Activated T-cell treated with anti-CD3 and anti-CD28 coated beads, Interleukin-2, amount 50 U/mL, for 24 hours (primary cell): ENCODE measurements at places on chromosomes 3 and 15.

- no peak for DNase-seq
Observed at GRCh38 chr3:107684431-107684925, 161.7 kb downstream of the BBX start.

- DNase-seq: no peak
Observed at GRCh38 chr3:185381320-185382058, 18.6 kb downstream of the MAP3K13 start.

DNA sequence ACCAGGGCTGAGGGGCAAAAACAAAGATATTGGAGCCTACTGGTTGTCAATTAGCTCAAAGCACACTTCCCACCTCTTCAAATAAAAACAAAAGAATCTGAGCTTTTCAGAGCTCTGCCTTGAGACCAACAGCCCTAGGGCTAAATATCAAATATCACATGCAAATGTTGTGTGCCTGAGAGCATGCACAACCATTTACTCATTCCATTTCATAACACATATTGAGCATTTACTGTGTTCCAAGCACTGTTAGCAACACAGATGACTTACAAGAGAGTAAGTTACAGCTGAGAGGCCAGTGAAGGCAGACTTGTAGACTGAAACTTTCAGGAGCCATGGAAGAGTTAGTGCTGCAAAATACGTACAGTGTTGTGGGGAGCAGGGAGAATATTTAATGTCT, 222.4 kb downstream of the CPNE4 start:
- DNase-seq: no peak

DNA sequence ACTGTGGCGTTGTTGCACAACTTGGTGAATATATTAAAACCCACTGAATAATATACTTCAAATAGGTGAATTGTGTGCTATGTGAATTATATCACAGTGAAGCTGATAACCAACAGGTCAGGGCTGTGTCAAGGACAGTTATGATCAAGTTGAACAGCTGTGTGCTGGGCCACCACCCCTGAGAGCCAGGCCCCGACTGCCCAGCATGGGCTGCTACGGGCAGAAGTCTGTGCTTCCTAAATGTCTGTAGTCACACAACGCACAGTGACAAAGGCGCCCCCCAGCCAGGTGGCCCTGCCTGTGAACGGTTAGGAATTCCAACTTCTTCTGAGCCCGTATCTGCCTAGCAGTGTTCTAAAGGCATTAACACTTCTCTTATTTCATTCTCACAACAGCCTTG, 32.8 kb downstream of the TKT start:
- no peak for DNase-seq

GRCh38 chr15:70308011-70308734, 210.5 kb upstream of the TLE3 start:
- DNase-seq: no peak

- no peak for DNase-seq
Observed at GRCh38 chr3:57826952-57827723, 71.0 kb downstream of the SLMAP start.

GRCh38 chr15:59140422-59141226, 35.7 kb downstream of the CCNB2 start:
- no peak for DNase-seq

DNA sequence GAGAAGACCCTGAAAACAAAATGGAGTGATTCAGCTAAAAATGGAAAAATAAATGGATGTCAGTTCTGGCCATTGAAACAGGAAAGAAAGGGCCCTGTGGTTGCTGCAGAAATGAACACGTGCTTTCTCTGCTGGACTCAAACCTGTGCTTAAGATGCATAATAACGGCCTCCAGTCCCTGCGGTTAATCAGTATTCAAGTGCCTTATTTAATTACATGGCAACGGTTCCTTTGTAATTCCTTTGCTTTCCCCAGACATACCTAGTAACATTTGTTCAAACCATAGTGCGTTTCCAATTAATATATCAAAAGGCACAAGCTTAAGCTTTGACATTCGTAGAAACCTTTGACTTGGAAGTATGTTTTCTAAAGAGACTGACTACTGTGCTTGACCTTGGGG, 428.3 kb downstream of the GABRG3 start:
- DNase-seq: no peak

DNA sequence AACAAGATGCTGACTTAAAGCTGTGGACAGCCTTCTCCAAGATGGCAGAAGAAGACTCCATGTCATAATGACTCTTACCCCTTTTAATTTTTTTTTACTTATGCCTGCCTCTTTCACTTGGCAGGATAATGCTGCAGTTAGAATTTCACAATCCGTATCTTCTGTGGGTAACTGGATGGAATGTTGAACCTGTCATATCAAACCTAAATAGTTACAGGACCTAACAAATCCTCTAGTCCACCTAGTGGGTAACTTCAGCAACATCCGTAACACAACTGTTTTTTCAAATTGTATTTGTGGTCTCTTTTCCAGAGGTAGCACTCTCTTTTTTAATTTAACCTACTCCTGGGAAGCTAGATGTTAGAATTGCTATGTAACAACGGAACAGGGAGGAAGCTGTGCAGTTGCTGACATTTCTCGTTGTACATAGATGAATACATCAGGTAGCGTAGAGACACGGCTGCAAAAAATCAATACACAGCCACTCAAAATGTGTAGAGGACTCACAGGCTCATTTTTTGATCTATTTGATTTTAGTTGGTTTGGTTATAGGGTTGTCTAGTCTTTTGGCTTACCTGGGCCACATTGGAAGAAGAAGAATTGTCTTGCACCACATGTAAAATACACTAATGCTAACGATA, 43.9 kb upstream of the TRPM1 start:
- DNase-seq: no peak

DNA sequence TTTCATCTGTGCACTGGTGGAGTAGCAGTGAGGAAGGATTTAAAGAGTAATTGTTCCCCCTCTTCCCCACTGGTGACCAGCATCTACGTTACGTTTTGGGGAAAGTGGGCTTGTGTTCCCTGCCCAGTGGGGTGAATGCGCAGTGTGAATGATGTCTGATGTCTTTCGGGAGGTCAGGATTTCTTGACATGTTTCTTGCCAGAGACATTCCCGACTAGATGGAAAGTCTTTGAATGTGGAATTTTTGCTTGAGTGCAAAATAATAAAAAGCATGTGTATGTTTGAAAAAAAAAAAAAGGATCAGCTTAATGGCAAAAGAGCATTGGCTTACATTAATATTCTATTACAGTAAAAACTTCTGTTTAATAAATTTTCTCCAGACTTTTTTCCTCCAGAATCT, 632.2 kb downstream of the FOXP1 start:
- no peak for DNase-seq

DNA sequence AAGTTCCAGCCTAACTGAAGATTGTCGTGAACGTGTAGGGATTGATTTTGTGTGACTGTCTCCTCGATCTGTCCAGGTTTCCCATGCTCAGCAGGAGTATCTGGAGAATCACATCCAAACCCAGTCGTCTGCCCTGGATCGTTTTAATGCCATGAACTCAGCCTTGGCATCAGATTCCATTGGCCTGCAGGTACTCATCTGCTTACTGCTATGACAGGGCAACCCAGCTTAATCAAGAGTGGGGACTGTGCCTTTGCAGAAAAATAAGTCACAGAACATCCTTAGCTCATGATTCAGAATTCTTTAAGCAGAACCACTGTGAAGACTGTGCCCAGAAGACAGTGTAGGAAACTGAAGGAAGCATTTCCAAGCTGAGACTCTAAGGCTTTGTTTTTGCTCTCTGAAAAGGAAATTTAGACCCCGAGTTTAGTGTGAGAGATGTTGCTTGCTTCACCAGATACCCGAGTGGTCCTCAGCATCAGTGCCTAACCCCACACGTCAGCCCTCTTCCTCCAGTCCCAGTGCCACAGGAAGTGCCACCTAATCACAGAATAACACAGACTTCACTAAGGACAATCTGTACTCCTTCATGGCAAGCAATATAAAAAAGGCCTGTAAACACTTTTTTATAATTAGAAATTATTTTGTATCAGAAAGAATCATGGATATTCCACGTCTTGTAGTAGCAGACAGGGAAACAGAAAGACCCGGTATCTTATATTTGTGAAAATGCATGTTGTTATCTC, 34.2 kb downstream of the MYZAP start:
- no peak for DNase-seq

DNA sequence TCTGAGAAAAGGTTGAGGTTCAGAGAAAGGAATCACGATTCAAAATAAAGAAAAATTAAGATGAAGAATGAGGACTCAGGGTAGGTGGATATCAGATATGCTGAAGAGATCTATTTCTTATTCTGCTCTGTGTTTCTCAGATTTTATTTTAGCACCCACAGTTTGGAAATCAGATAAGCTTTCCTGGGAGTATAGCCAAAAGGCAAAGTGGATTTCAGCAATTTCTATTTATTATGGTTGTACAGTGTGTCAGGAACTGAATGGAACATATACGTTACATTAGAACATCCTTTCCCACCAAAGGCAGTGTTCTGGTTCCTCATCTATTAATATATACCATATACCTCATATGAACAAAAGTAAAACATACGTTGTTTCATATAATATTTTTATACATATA, 18.9 kb downstream of the PEX5L start:
- DNase-seq: no peak

GRCh38 chr3:6571448-6571847, 289.5 kb upstream of the GRM7 start:
- DNase-seq: no peak

GRCh38 chr3:126523745-126524428, at the start of gene CHST13:
Gene CHST13, plus strand, starts transcription at chr3:126524155. Its CDS starts 178 bp downstream, at chr3:126524333.
- no peak for DNase-seq

- no peak for DNase-seq
Observed at GRCh38 chr3:184537885-184538665, 23.5 kb upstream of the EPHB3 start.

DNA sequence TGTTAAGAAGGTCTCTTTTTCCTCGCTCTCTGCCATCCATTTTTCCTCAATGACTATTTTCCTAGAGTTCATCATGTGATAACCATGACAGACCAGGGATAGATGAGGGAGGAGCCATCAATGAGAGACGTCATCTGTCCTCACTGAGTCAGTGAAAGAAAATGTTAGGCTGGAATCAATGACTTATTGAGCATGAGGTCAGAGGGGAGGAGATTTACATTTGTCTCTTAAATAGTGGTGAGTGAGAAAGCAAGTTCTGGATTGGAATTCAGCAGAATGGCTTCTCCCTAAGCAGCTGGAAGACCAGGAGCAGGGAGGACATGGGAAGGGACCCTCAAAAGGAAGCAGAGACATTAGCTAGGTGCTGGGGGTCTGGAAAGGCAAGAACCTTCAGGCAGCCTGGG, 28.2 kb upstream of the USP3 start:
- DNase-seq: peak; percentile 26
